Prostate gland (tissue), 2 donors: ENCODE measurements at places on chromosomes 2 and 18.

GRCh38 chr2:187208199-187208785 lies 239.8 kb downstream of the CALCRL start:
- no peak overlapping the region for H3K27ac ChIP-seq
- no peaks in the 10 kb centered on the region for H3K27me3 ChIP-seq
- no peaks in the 10 kb centered on the region for H3K36me3 ChIP-seq
- DNase-seq: no peak
- H3K4me3 ChIP-seq: no peak overlapping the region

DNA sequence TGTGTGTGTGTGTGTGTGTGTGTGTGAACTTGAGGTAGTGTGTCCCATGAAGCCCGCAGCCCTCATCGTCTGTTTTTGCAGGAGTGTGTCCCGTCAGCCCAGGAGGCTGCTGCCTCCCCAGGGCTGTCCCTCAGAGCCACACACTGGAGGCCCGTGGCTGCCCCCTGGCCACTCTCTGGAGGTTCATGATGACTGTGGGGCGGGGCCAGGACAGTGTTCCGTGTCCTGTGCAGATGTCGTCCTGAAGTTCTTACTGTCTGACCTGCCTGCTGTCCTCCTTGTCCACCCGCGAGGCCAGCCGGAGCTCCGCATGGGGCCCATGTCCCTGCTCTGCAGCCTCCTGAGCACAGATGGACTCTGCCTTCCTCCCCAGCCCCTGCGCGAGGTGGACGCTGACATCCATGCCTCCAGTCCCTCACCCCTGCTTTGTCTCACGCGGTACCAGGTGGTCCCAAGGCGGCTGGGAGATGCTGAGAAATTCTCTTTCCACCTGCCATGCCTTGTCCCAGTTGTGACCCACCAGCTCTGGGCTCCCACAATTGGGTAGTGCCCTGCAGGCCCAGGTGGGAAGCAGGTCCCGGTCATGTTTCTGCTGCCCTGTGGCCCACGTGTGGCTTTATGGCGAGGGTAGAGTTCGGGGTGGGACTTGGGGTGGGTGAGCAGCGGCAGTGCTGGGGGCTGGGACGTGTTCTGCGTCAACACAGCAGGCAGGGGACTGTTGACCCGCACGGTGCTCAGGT lies 92.8 kb downstream of the NFATC1 start:
- peaks cover 6% of the 10 kb centered on the region for H3K4me1 ChIP-seq
- no peaks in the 10 kb centered on the region for H3K36me3 ChIP-seq
- no peak overlapping the region for H3K27ac ChIP-seq
- no peak overlapping the region for H3K4me3 ChIP-seq
- no peak for DNase-seq

DNA sequence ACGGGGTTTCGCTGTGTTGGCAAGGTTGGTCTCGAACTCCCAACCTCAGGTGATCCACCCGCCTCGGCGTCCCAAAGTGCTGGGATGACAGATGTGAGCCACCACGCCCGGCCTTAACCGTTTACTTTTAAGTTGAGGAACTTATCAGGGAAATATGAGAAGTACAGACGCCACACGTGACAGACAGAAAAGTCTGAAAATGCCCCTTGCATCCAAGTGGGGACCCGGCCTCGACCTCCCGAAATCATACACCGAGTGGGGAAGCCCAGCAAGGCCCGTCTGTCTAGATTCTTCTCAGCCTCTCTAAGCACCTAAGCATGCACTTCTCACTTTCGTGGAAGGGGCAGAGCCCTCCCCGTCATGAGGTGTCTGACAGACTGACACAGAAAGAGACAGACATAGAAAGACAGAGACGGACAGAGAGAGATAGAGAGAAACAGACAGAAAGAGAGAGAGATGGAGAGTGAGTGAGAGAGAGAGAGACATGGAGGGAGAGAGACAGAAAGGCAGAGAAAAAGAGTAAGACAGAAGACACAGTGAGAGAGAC lies 107.3 kb upstream of the ANKRD30BL start:
- no peaks in the 10 kb centered on the region for H3K36me3 ChIP-seq
- H3K27me3 ChIP-seq: no peaks in the 10 kb centered on the region

- no peaks in the 10 kb centered on the region for H3K27me3 ChIP-seq
- DNase-seq: no peak
- H3K4me1 ChIP-seq: no peaks in the 10 kb centered on the region
- H3K27ac ChIP-seq: no peak overlapping the region
Measured at GRCh38 chr18:24018299-24018886, 3.8 kb downstream of the TTC39C start.
